ENCODE measurements at places on chromosomes 6 and 20.

GRCh38 chr20:64203037-64203777 is 39.0 kb downstream of the MYT1 start:
- no peak for DNase-seq

DNA sequence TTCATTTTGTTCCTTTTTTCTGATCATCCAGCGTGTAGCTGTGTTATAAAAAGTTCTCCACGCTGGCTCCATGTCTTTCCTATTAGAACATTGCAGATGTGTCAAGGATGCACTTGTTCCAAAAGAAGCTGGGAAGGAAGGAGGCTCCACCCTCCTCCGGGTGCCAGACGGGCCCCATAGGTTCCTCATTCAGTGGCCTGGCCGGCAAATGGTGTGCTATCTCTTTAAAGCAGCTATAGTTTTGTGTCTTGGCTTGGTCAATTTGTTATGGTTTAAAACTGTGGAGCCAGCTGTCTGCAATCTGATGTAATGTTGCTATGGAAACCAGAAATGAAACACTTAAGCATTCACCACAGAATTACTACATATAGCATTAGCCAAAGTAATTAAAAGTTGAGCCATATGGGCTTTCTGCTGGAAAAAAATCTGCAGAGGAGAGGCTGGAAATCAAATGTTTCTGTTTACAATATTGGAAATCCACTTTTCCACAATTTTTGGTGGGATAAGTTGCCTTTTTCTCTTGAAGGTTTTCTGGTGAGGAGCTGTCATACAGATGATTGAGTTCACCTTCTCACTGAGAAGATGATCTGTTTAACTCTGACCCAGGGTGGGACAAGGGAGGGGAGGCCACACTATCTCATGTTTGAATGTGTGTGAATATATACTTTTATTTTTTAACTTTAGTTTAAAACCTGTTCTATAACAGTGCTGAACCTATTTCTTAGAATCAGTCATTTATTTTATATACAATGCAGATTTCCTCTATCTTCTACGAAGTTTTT is 167.4 kb downstream of the SASH1 start:
- no peak for DNase-seq

- DNase-seq: no peak
Observed at GRCh38 chr6:113451049-113451448, 406.1 kb upstream of the MARCKS start.

GRCh38 chr20:59938221-59938620 is 1.9 kb downstream of the PPP1R3D start:
- DNase-seq: no peak

DNA sequence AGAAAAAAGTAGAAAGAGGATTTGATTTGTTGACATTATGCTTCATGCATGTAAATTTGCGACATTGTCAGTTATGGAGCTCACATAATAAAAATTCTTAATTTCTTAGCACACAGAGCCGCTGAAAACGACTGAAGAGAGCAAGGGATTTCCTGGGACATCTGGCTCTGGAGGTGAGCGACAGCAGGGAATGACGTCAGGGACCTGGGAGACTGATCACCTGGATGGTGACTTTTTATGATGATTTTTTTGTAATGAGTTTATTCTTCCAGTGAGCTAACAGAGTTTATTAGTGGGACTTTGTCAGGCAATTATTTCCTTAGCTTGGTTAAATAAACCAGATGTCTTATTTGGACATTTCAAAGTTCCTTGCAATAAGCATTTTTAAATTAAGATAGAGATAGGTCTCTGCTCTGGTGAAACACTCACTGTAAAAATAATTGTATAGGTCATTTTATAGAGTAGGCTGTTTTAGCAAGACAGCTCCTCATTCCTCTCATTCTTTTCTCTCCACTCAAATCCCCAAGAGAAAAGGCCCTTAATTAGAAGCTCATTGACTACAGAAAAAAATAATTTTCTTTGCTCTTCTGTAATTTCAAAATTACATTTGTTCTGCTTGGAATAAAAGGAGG is 19.4 kb downstream of the TMEM200A start:
- DNase-seq: no peak

GRCh38 chr6:5670811-5671561 is 335.7 kb downstream of the NRN1 start:
- no peak for DNase-seq

GRCh38 chr6:108434222-108434621 is 126.5 kb upstream of the FOXO3 start:
- no peak for DNase-seq

- peak; percentile 10 for DNase-seq
Observed at GRCh38 chr20:7859356-7859802, 80.9 kb downstream of the HAO1 start.

- no peak for DNase-seq
Observed at GRCh38 chr20:32510601-32511357, 74.4 kb downstream of the NOL4L start.

DNA sequence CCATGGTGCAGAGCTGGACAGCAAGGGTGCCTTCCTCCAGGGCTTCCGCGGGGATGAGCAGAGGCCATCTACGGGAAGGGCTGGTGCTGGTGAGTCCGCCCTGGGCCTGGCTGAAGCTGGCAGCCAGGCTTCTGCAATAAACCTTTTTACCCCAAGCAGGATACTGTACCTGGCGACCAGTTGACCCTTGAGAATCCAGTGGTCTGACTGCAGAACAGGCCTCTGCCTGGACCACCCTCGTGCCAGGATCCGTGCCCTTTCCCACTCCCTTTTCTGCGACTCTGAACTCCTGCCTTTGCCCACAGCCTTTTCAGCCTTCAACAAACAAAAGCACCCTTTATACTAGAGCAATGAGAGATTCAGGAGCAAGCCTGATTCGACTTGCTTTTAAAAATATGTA is 18.9 kb downstream of the CDH26 start:
- DNase-seq: no peak

DNA sequence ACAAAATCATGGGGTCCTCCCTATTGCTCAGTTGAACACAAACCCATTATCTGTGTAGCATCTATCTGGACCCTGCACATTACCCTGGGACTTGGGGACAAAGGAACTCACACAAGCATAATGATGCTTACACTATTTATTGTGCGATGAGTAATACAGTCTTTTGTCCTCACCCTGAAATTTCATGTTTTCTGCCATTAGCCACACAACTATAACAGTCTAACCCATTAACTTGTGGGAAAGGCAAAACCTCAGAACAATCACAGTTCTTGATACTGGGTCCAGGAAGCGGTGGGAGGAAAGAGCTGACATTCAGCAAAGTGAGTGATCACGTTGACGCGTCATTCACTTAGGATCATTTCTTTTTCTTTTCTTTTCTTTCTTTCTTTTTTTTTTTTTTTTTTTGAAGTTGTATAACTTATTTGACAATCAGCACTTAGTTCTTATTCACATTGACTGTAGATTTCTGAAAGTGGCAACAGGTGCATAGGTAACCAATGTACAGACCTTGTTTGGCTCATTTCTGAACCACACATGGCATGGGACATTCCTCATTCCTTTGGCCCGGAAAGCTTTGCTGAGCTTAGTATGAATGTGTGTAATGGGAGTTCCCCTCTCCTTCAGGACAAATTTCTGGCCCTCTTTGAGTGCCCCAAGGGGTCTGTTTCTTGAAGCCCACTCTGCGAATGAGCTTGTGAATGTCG is 94.8 kb upstream of the CNKSR3 start:
- no peak for DNase-seq

DNA sequence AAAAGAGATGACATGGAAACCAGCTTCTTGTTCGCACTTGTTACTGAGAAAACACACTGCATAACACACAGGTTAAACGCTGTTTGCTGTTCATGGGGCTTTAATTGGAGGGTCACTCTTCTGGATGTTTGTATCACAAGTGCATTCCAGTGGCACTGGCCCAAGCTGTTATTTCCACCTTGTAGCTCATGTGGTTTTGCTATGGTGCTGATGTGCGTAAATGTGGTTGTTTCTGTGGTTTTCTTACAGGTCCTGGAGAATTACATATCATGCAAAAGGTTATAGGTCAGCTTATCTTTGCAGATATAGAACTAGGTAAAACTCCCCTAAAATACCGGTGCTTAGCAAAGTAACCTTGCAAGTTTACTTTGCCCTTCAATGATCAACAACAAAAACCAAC is 89.3 kb upstream of the AHI1 start:
- DNase-seq: peak; percentile 4

GRCh38 chr6:125798734-125799508 is 8.2 kb downstream of the NCOA7 start:
- DNase-seq: no peak
